ENCODE measurements at places on chromosomes 5 and 9. TPM values are rescaled to one million over a fixed set of nuclear protein-coding genes. Genes with fewer than 3 reads are reported as not detected.

GRCh38 chr5:6902597-6902996, 189.4 kb downstream of the TENT4A start:
- no peak for DNase-seq

- no peak for DNase-seq
These were observed 56.0 kb upstream of the PTGER4 start for GRCh38 chr5:40623480-40624420.

DNA sequence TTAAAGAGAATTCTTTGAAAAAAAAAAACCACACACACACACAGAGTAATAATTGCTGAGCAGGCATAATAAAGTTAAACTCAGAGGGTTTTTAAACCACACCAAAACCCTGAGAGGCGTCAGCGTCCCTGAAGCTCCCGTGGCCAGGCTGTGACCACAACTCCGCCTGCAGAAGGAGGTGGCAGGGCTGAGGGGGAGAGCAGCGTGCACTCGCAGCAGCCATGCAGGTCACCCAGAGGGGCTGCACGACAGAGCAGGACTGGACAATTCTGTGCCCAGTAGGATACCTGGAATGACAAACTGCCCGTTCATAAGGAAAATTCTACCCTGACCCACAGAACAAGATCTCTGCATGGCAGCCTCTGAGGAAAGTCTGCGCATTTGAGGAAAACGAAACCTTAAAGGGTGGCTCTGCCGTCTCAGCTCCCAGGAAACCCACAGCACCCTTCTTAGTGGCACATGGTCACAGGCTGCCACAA, 44.0 kb downstream of the ROR2 start:
- peak; percentile 51 for DNase-seq

- DNase-seq = no peak
These were observed 42.8 kb upstream of the NKD2 start for GRCh38 chr5:965604-966344.

DNA sequence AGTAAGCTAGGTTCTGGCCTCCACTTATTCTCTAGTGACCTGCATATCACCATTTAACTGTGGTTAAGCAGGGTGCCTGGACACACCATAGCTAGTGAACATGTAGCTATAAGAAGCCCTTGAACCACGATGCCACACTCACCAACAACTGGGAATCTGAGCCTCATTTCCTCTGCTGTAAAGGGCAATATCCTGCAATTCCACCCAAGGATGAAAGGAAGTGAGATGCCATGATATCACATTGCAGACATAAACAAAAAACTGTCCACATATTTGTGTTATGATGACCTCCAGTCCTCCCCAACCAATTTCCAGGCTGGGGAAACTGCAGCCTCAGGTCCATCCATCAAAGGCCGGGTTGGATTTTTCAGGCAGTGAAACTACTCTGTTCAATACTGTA, 10.4 kb downstream of the TNIP1 start:
- peak; percentile 56 for DNase-seq

GRCh38 chr9:91177081-91177480, 184.6 kb downstream of the AUH start:
- DNase-seq = no peak

DNA sequence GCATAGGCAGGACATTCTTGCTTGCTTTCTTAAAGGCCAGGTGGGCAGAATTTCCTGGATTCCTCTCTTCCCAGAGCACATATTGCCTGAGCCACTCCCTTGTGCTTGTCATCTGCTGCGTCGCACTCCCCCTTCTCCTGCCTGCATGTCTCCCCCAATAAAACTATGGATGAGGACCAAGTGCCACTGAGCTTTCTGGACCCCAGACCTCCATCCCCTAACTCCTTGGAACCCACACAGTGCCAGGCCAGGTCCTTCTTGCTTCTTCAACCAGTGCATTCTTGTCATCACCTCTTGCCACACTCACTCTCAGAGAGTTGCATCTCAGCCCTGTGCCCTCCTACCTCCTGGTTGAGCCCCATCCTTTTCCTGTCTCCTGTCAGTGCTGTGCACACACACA, 157.9 kb upstream of the PANK3 start:
- DNase-seq = no peak

GRCh38 chr9:69086769-69087168, 51.2 kb downstream of the FXN start:
- no peak for DNase-seq

- DNase-seq = no peak
These were observed 489.4 kb downstream of the PRELID2 start for GRCh38 chr5:145345511-145346287.

- DNase-seq = no peak
These were observed 73.8 kb downstream of the TRIO start for GRCh38 chr5:14216902-14217301.

DNA sequence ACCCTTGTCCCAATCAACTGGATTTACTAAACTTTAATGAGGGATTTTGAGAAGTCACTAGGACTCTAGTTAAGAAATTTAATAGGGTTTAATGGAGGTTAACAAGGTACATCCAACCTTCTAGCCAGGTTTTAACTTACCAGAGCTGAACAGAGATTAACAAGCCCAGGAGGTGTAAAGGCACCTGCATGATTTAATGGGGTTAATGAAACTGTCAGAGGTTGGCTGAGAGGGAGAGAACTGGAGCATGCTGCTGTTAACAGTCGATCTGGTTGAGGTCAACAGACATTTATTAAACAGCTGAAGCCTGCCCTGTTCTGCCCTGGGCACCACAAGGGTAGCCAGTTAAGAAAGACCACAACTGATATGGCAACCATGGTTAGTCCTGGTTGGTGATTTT, 13.6 kb downstream of the HAND1 start:
- no peak for DNase-seq

- no peak for DNase-seq
These were observed 194.6 kb upstream of the ACTBL2 start for GRCh38 chr5:57677235-57677634.

- DNase-seq = no peak
These were observed 465.9 kb downstream of the TUSC1 start for GRCh38 chr9:25212361-25212760.

GRCh38 chr9:113465599-113466140, 2.1 kb downstream of the RGS3 start:
- DNase-seq = no peak

- DNase-seq = no peak
These were observed 18.9 kb upstream of the PFDN1 start for GRCh38 chr5:140321796-140322195.

DNA sequence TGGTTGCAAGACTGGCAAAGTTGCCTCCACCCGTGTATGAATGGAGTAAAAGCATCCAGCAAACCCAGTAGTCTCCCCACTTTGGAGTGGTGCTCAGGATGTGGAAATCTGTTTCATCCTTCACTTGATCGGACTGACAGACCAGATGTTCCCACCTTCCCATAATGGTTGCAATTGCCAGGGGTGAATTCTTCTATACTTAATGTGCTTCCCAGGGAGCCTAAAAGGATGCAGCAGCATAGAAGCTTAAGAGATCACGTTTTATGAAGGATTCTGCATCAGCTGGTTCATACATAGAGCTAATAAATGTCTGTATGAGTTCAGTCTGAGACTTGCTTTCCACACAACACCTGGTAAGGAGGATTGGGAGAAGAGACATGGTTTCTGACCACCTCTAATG, 198.8 kb upstream of the S1PR3 start:
- DNase-seq = no peak

GRCh38 chr5:35058374-35058788, 10.6 kb upstream of the AGXT2 start:
- no peak for DNase-seq

GRCh38 chr5:57725658-57726504, 243.3 kb upstream of the ACTBL2 start:
- DNase-seq = peak; percentile 62

DNA sequence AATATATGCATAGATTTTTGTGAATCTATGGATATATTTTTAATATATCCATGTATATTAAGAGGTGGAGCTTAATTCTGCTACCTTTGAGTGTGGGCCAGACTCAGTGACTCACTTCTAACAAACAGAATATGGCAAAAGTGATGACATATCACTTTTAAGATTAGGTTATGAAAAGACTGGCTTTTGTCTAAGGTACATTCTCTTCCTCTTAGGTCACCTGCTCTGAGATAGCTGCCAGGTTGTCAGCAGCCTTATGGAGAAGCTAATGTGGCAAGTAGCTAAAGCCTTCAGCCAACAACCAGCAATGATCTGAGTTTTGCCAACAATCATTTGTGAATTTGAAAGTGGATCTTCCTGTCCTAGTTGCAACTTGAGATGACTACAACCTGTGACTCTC, 83.8 kb downstream of the ANKRD31 start:
- no peak for DNase-seq

- DNase-seq = no peak
These were observed 102.5 kb upstream of the TNC start for GRCh38 chr9:115220319-115221005.

GRCh38 chr9:125949703-125950460, 202.7 kb downstream of the PBX3 start:
- DNase-seq = no peak

DNA sequence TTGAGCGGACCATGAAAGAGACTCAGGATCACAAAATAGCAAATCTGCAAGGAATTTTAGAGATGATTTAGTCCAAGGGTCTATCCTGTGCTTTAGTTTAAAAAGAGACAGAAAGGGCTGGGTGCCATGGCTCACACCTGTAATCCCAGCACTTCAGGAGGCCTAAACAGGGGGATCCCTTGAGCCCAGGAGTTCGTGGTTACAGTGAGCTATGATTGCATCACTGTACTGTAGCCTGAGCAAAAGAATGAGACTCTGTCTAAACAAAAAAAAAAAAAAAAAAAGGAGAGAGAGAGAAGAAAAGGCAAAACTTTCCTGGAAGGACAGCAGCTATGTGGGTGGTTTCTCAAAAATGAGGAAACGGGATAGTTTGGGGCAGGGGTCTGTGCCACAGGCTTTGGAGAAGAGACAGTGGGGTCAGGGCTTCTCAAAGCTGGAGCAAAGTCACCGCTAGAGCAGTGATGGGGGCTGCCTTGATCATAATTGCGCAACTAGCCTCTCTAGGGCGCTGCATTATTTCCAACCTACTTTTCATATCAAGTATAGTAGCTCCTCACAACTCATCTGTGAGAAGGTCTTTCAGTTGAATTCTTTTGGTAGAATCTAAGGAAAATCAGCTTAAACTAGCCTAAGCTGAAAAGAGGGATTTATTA, 8.5 kb upstream of the ANKH start:
- DNase-seq = peak; percentile 11

- DNase-seq = peak; percentile 86
These were observed 50.0 kb downstream of the TRIM32 start for GRCh38 chr9:116737152-116737546.

DNA sequence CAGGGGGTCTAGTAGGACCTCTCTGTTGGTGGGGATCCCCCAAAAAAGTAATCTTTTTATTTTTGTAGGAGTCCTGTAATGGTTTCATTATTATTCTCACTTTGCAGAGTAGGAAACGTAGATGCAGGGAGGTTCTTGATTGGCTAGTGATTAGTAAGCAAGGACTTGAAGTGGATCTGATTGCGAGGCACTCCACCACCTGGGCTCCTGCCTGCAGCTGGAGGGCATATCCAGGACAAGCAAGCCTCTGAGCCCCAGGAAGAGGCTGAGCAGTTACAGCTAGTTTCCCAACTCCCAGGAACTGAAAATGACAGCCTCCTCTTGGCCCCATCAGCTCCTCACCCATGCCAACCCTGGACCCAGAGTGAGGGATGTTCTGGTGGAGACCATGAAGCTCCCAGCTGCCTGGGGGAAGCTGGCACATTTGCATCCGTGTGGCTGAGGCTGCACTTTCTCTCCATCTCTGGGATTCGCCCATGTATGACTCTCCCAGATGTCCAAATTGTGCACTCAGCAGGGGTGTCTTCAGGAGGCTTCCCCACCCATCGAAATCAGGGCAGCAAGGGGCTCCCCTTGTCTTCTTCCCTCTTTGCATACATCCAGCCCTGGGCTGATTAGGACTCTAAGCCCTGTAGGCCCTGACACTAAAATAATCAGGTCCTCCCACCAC, 10.2 kb downstream of the KCNIP1 start:
- no peak for DNase-seq

PCDHA9 gene
- 0.51 TPM for total RNA-seq

ALDOB gene
- total RNA-seq = not detected

AFAP1L1 gene
- 11.7 TPM for total RNA-seq

FOXD4L3 gene
- not detected for total RNA-seq

PDLIM4 gene
- total RNA-seq = 94.7 TPM

C9orf50 gene
- total RNA-seq = not detected

LCP2 gene
- not detected for total RNA-seq

HCN1 gene
- not detected for total RNA-seq

RFX3 gene
- 0.74 TPM for total RNA-seq

PCDHGC5 gene
- 0.06 TPM for total RNA-seq

PTPN3 gene
- 10.4 TPM for total RNA-seq

IL5 gene
- not detected for total RNA-seq

FOXD4L6 gene
- not detected for total RNA-seq

GPR151 gene
- not detected for total RNA-seq

BARHL1 gene
- total RNA-seq = not detected

PCDHAC2 gene
- total RNA-seq = 1.2 TPM

TSLP gene
- total RNA-seq = 0.03 TPM

CCL28 gene
- not detected for total RNA-seq

CTNND2 gene
- 4.9 TPM for total RNA-seq

PCDHB8 gene
- 8.3 TPM for total RNA-seq

ECSCR gene
- 2.4 TPM for total RNA-seq
